Central memory CD8-positive, alpha-beta T cell (primary cell): ENCODE measurements at places on chromosomes 6 and 20.

GRCh38 chr6:89895276-89895874, 1.1 kb downstream of the GJA10 start:
- H3K4me1 ChIP-seq, result no peaks in the 10 kb centered on the region
- no peaks in the 10 kb centered on the region for H3K36me3 ChIP-seq
- DNase-seq, result no peak
- H3K4me3 ChIP-seq, result no peak overlapping the region
- H3K27ac ChIP-seq, result no peak overlapping the region

- H3K4me1 ChIP-seq, result no peaks in the 10 kb centered on the region
- H3K4me3 ChIP-seq, result no peak overlapping the region
- no peak for DNase-seq
- H3K36me3 ChIP-seq, result peaks cover 3% of the 10 kb centered on the region
- H3K27me3 ChIP-seq, result no peaks in the 10 kb centered on the region
- H3K27ac ChIP-seq, result no peak overlapping the region
Observed at GRCh38 chr6:158109748-158110147, 58.3 kb downstream of the SERAC1 start.

DNA sequence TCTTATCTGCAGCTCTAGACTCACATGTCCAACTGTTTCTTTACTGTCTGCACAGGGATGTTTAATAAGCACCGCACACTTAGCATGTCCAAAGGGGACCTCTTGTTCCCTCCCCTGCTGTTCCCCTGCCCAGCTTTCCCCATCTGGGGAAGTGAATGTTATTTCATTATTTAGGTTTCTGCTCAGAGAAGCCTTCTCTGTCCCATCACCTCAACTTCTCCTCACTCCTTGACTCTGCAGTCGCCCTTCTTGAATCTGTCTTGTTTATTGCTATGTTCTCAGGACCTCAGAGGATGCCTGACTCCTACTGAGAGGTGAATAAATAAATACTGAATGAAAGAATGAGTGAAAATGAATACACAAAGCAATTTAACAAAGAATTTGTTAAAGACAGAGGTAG, 121.0 kb downstream of the SASH1 start:
- no peak overlapping the region for H3K27ac ChIP-seq
- H3K27me3 ChIP-seq, result peaks cover 36% of the 10 kb centered on the region
- DNase-seq, result no peak

- H3K27me3 ChIP-seq, result no peaks in the 10 kb centered on the region
- no peak overlapping the region for H3K4me3 ChIP-seq
- no peak overlapping the region for H3K27ac ChIP-seq
- H3K36me3 ChIP-seq, result no peaks in the 10 kb centered on the region
- DNase-seq, result no peak
Observed at GRCh38 chr6:36368921-36369865, 18.3 kb downstream of the ETV7 start.

DNA sequence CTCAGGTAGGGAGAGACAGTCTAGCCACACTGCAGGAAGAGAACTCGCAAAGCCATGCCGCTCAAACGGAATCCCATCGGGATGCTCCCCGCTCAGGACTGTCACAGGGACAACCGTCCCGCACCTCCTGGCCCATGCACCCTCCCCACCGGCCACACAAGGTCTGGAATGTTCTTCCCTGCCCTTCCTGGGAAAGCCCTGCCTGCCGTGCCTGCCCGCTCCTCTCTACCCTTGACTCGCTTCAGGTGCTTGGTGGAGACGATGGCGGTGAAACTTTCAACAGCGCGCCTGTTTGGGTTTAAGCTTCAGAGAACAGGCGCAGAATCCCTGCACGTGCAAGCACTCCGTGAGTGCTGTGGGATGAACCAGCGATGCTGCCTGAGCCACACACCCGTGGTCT, 20.6 kb downstream of the TAF4 start:
- peaks cover 79% of the 10 kb centered on the region for H3K4me1 ChIP-seq
- no peak overlapping the region for H3K4me3 ChIP-seq
- H3K27ac ChIP-seq, result no peak overlapping the region
- H3K36me3 ChIP-seq, result peaks cover 1% of the 10 kb centered on the region
- no peak for DNase-seq

DNA sequence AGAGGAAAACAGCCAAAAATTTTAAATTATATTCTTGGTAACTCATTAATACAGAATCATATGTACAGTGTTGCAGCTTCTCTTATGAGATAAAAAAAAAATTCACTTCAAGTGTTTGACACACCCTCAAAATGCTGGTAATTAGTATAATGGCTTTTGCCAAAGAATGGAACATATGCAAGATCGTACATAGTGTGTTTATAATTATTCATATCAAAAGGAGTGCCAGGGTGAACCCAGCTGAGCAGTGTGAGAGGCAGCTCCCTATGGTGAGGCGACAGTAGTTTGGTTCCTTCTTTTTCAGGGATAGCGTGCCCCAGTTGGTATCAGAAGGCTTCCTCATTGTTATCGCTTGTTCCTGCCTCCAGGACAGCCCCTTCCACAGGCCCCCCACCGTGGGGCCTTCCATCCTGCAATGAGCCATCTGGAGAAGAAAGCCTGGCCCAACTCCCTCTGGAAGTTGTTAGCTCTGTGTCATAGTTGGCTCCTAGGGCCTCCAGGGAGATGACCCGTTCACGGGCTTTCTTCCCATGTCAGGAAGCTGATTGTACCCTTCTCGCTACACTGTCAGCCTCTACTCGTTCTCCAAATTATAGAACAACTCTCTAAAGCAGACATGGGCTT, 150.7 kb downstream of the FRK start:
- H3K27ac ChIP-seq, result no peak overlapping the region
- no peaks in the 10 kb centered on the region for H3K4me1 ChIP-seq
- no peaks in the 10 kb centered on the region for H3K36me3 ChIP-seq
- DNase-seq, result no peak
- H3K4me3 ChIP-seq, result no peak overlapping the region
- H3K27me3 ChIP-seq, result no peaks in the 10 kb centered on the region

DNA sequence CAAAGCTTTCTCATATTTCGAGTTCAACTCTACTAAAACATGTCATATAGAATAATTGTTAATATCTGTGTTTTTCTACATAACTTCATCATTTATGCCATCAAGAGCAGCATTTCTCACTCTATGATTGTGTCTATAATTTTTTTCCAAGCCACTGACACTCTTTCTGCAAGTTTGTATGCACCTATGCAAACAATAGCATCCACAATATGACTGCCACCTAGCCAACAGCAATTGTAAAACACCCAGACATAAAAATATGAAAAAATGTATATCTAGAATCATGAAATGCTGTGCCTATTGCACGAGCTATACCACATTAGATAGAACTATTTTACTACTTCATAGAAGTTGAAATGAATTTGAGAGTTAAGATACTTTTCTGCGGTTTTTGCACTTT, 286.5 kb upstream of the MARCKS start:
- no peaks in the 10 kb centered on the region for H3K36me3 ChIP-seq
- no peak overlapping the region for H3K27ac ChIP-seq
- no peaks in the 10 kb centered on the region for H3K27me3 ChIP-seq
- H3K4me3 ChIP-seq, result no peak overlapping the region

DNA sequence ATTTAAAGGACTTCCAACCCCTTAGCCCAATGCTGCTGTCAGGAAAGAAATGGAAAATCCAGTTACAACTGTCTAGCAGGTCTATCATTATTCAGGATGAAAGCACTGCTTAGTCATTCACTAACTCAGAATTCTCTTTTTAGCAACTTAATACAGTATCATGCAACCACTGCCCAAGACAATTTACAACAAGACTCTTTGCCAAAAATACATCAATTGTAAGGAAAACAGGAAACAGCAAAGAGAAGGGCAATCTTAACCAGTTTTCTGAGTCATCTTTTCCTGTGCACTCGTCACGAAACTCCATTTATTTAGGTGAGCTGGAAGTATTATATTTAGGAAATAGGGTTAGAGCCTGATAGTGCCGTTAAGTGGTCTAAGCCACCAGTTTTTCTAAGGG, 1197.7 kb upstream of the CITED2 start:
- no peak for DNase-seq
- H3K27me3 ChIP-seq, result peaks cover 18% of the 10 kb centered on the region
- no peaks in the 10 kb centered on the region for H3K4me1 ChIP-seq
- no peak overlapping the region for H3K27ac ChIP-seq

DNA sequence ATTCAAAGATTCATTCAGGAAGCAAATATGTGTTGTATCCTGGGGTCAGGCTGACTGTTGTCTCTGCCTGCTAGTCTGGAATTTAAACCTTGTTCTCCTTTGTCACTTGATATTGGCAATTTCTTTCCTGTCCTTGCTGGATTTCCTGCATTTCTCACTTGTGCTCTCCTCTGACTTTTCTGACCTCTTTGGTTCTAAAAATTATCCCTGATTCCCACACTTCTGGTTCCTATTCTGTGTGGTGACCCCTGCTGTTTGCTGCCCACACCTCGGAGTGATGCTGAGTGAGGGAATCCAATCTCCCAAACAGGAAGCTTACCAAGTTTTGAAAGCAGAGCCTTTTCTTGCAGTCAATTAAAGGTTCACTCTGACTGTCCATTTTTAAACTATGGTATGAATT, 345.3 kb downstream of the CDKAL1 start:
- H3K4me1 ChIP-seq, result no peaks in the 10 kb centered on the region
- H3K4me3 ChIP-seq, result no peak overlapping the region
- DNase-seq, result no peak

- H3K27ac ChIP-seq, result no peak overlapping the region
- H3K36me3 ChIP-seq, result no peaks in the 10 kb centered on the region
- H3K4me1 ChIP-seq, result no peaks in the 10 kb centered on the region
Observed at GRCh38 chr6:86459978-86460377, 477.4 kb upstream of the HTR1E start.

DNA sequence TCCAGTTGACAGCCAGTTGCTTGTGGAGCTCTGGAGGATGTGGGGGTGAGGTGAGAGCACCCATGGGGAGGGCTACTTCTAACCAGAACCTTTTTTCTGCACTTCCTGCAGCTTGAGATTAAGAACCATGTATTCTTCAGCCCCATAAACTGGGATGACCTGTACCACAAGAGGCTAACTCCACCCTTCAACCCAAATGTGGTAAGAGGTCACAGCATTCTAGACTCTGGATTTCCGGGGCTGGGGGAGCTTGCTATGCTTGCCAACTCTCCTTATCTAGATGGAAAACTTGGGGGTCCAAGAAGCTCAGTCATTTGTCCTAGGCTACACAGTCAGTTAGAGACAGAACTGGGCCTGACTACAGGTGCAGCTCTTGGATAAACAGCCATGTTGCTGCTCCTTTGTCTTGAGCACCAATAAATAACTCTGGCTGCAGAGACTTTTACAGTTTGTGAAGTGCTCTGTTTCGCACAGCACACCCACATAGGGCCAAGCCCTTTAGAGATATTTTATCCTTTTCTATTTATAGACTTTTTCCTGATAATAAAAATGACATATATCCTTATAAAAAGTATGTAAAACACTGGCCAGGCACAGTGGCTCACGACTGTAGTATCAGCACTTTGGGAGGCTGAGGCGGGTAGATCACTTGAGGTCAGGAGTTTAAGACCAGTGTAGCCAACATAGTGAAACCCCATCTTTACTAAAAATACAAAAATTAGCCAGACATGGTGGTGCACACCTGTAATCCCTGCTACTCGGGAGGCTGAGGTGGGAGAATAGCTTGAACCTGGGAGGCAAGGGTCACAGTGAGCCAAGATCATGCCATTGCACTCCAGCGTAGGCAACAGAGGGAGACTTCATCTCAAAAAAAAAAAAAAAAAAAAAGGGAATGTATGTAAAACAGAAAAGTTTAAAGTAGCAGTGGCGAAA, 10.6 kb upstream of the IFT52 start:
- no peak overlapping the region for H3K4me3 ChIP-seq
- no peak for DNase-seq
- H3K4me1 ChIP-seq, result no peaks in the 10 kb centered on the region
- H3K27me3 ChIP-seq, result no peaks in the 10 kb centered on the region
